ENCODE measurements at places on chromosomes 1 and 21. TPM values are rescaled to one million over a fixed set of nuclear protein-coding genes. Genes with fewer than 3 reads are reported as not detected.
A peak's percentile ranks its signal among the peaks of the same experiment; 100 is the strongest.

DNA sequence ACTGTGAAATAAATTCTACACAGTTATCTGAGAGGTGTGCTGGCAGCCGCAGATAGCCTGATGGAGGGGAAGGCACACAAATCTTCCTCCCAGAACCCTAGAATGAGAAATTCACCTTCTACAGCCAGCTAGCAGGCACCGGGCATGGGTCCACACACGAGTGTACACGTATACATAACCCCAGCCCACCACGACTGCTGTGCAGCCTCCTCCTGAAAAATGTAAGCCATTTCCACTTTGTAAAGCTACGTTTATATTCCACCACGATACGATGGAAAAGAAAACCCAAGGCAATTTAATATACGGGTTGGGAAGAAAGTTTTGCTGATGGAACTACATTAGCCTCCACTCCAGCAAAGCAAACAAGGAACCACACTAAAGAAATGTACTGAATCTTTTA is 1.8 kb downstream of the BTG3 start:
- DNase-seq = no peak

- peak; percentile 93 for DNase-seq
These were observed 88.4 kb downstream of the SDCCAG8 start for GRCh38 chr1:243343970-243344937.

DNA sequence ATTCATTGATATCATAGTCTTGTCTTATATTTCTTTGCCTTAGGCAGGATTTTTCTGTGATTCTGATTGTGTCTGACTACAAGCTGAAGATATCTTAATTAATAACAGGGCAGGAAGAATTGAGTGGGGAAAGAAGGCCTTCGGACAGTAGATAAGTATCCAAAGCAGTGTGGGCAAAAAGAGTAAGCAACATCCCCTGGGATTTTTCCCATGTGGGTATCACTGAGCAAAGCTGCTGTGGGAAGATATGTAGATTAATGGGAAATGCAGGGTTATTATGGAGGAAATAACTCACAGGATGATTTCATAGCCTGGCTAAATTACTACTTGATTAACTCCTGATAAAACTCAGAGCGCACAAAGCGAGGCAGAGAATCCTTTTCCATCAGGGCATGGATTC is 55.7 kb downstream of the RGS5 start:
- DNase-seq = no peak

- DNase-seq = no peak
These were observed 283.9 kb downstream of the VAV3 start for GRCh38 chr1:107681001-107681479.

DNA sequence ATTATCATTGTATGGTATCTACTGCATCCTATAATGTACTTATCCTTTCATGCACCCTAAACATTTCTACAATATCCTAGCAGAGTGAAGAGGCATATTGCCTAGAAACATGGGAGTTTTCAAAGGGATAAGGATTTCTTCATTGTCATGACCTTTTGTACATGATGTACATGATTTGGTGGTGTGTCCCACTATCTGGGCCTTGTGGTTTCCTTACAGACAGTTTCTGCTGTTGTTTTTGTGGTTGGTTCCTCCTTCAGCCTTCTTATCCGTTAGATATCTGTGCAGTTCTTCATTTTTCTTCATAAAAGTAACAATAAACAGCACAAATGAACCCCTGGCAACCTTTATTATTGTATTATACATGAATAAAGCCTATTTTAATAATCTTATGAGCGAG is 70.4 kb upstream of the BACH1 start:
- no peak for DNase-seq

- no peak for DNase-seq
These were observed 2.0 kb downstream of the CAMSAP2 start for GRCh38 chr1:200740571-200741208.

- DNase-seq = no peak
These were observed 207.2 kb downstream of the TOMM20 start for GRCh38 chr1:234921266-234922062.

DNA sequence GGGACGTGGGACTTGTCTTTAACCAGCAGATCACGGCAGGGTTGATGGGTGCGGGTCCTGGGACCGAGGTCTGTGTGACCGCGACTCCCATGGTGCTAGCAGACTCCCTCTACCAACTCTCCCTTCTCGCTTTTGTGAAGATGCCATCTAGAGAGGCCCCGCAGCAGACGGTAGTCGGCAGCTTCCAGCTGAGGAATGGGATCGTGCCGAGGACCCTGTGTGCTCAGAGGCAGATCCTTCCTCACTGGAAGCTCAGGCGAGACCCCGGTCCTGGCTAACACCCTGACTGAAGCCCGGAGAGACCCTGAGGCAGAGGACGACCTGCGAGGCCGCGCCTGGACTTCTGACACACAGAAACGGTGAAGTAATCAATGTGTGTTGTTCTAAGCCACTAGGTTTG is 12.5 kb upstream of the SPATC1L start:
- DNase-seq = no peak

DNA sequence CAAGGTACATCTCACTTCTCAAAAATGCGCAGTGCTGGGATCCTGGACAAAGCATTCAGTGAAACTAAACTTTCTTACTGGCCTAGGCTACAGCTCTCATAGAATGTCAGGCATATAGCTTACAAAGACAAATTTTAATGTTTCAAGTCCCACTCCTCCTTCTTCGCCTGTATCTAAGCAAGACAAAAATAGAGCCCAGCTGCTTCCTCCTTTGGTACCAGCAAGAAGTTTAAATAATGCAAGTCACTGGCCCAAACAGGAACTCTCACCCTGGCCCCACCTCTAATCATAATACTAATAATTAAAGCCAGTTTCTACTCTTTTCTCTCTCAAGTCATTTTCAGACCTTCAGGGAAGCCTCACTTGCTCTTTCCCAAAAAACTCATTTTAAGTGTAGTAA is 1267.9 kb downstream of the MRPL39 start:
- no peak for DNase-seq

GRCh38 chr21:34612557-34612956 is 2.4 kb downstream of the RCAN1 start:
- no peak for DNase-seq

GRCh38 chr1:112464501-112464900 is 44.3 kb upstream of the WNT2B start:
- DNase-seq = no peak

DNA sequence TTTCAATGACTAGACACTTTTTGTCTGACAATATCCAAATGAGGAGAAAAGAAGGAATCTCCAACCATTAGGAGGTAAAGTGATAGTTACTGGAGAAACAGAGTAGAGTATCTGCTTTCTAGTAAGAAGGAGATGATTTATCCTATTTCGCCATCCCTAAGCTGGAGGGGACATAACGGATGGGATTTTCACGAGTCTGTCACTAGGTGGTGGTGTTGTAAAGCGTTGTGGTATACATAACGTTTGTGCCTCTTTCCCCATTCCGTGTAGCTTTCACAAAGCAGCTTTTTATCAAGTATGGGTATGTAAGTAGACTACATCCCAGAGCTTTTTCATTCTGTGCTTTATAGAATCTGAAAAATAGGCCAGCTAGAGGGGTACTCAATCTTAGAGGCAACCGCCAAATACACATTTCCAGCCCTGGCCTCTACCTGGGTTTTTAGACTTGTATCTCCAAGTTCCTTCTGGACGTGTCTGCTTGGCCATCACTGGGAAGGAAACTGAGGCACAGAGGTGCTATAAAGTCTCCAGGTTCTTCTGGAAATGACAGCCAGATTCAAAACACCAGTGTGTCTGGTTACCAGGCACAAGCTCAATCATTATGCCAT is 33.3 kb upstream of the FAM3B start:
- peak; percentile 55 for DNase-seq

DNA sequence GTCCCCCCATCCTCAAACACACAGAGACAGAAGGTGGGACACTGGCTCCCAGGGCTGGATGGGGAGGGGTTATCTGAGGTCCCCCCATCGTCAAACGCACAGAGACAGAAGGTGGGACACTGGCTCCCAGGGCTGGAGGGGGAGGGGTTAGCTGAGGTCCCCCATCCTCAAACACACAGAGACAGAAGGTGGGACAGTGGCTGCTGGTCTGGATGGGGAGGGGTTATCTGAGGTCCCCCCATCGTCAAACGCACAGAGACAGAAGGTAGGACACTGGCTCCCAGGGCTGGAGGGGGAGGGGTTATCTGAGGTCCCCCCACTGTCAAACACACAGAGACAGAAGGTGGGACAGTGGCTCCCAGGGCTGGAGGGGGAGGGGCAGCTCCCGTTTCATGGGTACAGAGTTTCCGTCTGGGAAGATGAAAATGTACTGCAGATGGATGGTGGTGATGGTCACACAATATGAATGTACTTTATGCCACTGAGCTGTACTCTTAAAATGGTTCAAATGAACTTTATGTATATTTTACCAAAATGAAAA is 69.2 kb downstream of the SCCPDH start:
- DNase-seq = no peak

DNA sequence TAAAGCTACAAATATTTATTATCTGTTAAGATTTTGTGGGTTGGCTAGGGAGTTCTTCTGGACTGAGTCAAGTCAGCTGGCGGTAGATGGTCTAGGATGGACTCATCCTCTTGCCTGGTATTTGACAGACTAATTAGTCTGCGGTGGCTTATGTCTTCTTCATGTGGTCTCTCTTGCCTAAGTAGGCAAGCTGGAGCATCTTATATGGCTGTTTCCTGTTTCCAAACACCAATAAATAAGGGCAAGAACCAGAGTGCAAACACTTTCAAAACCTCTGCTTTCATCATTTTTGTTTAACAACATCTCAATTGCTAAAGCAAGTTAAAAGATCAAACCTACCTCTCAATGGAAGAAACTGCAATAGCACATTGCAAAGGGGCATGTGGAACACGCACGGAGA is 484.8 kb downstream of the PTPRC start:
- no peak for DNase-seq

DNA sequence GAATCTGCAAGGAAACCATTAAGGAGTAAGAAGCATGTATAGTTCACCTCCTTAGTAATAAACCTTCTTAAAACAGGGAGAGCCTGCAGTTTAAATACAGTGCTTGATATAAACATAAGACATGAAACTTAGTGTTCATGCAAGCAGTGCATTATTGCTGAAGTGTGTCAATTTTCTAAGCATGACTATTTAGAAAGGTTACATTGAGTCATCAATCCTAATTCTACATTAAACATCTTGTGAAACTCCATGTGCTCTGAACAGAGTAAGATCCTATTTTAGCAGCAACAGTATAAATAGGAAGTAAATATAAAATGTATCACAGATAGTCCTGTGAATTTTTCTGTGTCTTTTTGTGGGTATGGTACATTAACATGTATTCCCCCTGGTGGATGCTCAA is 135.5 kb downstream of the ESRRG start:
- no peak for DNase-seq

ANKRD34A gene
- total RNA-seq = 2.5 TPM

CNR2 gene
- total RNA-seq = not detected

NEGR1 gene
- total RNA-seq = 0.06 TPM

LCE3E gene
- not detected for total RNA-seq

PPIAL4G gene
- not detected for total RNA-seq

CELA3B gene
- not detected for total RNA-seq

P3R3URF gene
- not detected for total RNA-seq

FMO4 gene
- 7.4 TPM for total RNA-seq

Data from G401 (cell line).